ENCODE measurements at places on chromosomes 11 and 22. TPM values are rescaled to one million over a fixed set of nuclear protein-coding genes. Genes with fewer than 3 reads are reported as not detected.

The MIAT gene
- 1.7 TPM for polyA plus RNA-seq

The OR6A2 gene
- not detected for polyA plus RNA-seq

The KRTAP5-7 gene
- 1.7 TPM for polyA plus RNA-seq

The LMNTD2 gene
- 26.1 TPM for polyA plus RNA-seq

The OR52N4 gene
- 0.44 TPM for polyA plus RNA-seq

The ARHGAP42 gene
- 10.4 TPM for polyA plus RNA-seq

- no peak for DNase-seq
- H3K27me3 ChIP-seq, result no peaks in the 10 kb centered on the region
Observed at GRCh38 chr11:110433393-110434333, 3.9 kb downstream of the FDX1 start.

DNA sequence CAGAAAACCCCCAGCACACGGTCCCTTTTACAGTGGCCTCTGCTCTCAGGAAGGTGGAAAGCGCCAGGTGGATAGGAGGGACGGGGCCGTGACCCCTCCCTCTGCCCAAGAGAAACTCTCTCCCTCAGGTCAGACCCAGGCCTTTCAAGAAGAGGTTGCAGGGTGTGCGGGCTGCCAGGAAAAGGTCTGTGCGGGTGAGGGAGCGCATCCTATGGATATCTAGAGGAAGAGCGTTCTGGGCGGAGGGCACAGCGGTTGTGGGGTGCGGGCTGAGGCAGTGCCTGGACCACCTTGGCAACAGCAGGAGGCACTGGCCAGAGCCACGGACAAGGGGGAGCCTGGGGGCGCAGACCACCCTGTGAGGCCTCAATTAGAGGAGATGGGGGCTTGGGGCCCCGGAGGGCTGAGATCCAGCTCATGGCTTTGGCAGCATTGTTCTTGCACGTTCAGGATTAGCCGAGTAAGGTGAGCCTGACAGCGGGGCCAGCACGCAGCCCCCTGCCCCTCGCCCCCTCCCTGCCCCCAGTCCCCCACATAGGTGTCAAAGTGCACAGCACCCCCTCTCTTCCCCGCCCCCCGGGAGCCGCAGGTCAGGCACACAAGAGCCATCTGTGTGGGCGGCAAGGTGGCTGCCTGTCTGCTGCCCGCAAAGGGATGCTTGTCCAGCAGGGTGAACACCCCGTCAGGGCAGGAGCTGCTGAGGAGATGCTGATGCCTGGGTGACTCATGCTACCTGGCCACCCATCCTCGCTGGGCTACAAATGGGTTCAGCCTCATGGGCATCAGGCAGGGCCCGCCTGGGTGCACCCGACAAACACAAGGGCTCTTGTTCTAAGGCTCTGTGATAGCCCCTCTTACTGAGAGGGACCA is 92.8 kb upstream of the KCNQ1OT1 start:
- no peak overlapping the region for H3K27ac ChIP-seq
- H3K4me1 ChIP-seq, result peaks cover 6% of the 10 kb centered on the region
- no peak for DNase-seq
- no peak overlapping the region for H3K4me3 ChIP-seq

- no peak overlapping the region for H3K27ac ChIP-seq
- H3K4me1 ChIP-seq, result peaks cover 15% of the 10 kb centered on the region
- no peak overlapping the region for H3K4me3 ChIP-seq
- H3K36me3 ChIP-seq, result no peaks in the 10 kb centered on the region
Observed at GRCh38 chr22:42214633-42215415, 55.6 kb downstream of the TCF20 start.

DNA sequence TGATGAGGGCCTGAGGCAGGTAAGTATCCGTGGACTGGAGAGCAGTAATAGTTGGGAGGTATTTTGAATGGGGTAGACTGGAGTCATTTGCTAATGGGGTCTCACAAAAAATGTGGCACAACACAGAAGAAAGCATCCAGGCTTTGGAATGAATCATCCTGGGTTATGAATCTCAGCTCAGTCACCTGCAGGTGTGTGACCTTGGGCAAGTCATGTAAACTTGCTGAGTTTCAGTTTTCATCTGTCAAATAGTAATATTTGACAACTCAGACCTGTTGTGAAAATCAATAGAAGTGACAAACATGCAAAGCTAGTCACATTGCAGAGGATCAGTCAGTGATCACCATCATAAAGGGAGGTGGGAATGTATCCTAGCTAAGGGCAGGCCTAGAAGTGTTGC is 232.0 kb upstream of the TENM4 start:
- H3K4me1 ChIP-seq, result no peaks in the 10 kb centered on the region
- no peak overlapping the region for H3K27ac ChIP-seq
- no peaks in the 10 kb centered on the region for H3K27me3 ChIP-seq
- DNase-seq, result no peak
- no peaks in the 10 kb centered on the region for H3K36me3 ChIP-seq

GRCh38 chr11:94504689-94505293 is 7.5 kb upstream of the C11orf97 start:
- H3K27ac ChIP-seq, result no peak overlapping the region
- no peaks in the 10 kb centered on the region for H3K27me3 ChIP-seq
- H3K4me3 ChIP-seq, result no peak overlapping the region
- no peak for DNase-seq

- H3K27ac ChIP-seq, result no peak overlapping the region
- no peaks in the 10 kb centered on the region for H3K4me1 ChIP-seq
- no peaks in the 10 kb centered on the region for H3K36me3 ChIP-seq
- no peaks in the 10 kb centered on the region for H3K27me3 ChIP-seq
Observed at GRCh38 chr11:104124979-104125378, 39.0 kb downstream of the PDGFD start.

- no peaks in the 10 kb centered on the region for H3K27me3 ChIP-seq
- no peak overlapping the region for H3K4me3 ChIP-seq
- H3K36me3 ChIP-seq, result no peaks in the 10 kb centered on the region
- peaks cover 25% of the 10 kb centered on the region for H3K4me1 ChIP-seq
- peak; percentile 70 for DNase-seq
Observed at GRCh38 chr11:14974515-14975251, 2.5 kb upstream of the CALCA start.

- H3K4me3 ChIP-seq, result no peak overlapping the region
- H3K27me3 ChIP-seq, result no peaks in the 10 kb centered on the region
- DNase-seq, result no peak
- H3K27ac ChIP-seq, result no peak overlapping the region
Observed at GRCh38 chr11:41978945-41979344, 519.5 kb upstream of the LRRC4C start.

GRCh38 chr11:68322052-68322430 is 9.7 kb downstream of the LRP5 start:
- H3K36me3 ChIP-seq, result no peaks in the 10 kb centered on the region
- DNase-seq, result no peak
- no peak overlapping the region for H3K4me3 ChIP-seq
- peaks cover 1% of the 10 kb centered on the region for H3K4me1 ChIP-seq

DNA sequence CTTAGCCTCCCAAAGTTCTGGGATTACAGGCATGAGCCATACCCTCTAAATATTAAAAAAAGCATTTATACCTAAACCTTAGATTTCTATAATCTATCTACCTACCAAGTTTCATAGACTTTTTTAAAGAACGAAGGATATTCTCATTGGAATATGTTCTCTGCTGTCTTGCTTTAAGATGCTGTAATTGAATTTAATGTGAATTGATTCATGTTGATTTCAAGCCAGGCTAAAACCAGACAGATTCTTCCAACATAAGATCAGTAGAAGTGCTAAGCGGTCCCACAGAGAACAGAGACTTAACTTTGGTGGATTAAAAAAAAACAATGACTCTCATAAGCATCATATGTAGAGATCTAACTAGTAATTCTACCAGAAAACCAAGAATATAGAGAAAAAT is 14.2 kb downstream of the KREMEN1 start:
- no peaks in the 10 kb centered on the region for H3K27me3 ChIP-seq
- no peak for DNase-seq
- H3K27ac ChIP-seq, result no peak overlapping the region
- H3K4me3 ChIP-seq, result no peak overlapping the region
- H3K4me1 ChIP-seq, result peaks cover 13% of the 10 kb centered on the region

GRCh38 chr11:118921121-118921928 is 4.4 kb downstream of the BCL9L start:
- peaks cover 77% of the 10 kb centered on the region for H3K4me1 ChIP-seq
- no peaks in the 10 kb centered on the region for H3K27me3 ChIP-seq
- peak overlapping the region; percentile 6 for H3K4me3 ChIP-seq
- no peaks in the 10 kb centered on the region for H3K36me3 ChIP-seq
